ENCODE measurements at places on chromosomes 12 and 14.

GRCh38 chr14:102360388-102360787 is 2.3 kb downstream of the CINP start:
- DNase-seq, result no peak

DNA sequence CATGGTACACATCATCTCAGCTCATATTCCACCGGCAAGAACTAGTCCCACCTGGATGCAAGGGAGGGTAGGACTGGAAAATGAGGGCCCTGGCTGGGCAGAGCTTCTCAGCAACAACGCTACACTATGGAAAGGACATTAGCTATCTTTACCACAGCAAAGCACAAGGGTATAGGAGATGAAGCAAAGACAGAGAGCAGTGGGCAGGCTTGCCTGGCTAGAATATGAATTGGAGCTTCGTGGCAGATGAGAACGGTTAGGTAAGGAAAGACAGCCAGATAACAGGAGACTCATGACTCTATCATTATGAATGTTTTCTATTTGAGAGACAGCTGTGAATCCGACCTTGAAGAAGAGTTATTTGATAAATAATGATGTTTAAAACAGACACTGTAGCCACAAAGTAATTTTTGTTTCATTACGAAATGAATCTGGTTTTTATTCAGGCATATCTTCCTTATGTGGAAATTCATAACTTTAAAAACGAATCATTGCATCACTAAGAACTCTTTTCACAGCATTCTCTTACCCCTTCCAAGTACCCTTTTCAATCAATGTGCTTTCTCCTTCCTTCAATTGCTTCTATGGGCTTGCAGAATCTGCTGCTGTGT is 59.1 kb upstream of the PCED1B start:
- no peak for DNase-seq

DNA sequence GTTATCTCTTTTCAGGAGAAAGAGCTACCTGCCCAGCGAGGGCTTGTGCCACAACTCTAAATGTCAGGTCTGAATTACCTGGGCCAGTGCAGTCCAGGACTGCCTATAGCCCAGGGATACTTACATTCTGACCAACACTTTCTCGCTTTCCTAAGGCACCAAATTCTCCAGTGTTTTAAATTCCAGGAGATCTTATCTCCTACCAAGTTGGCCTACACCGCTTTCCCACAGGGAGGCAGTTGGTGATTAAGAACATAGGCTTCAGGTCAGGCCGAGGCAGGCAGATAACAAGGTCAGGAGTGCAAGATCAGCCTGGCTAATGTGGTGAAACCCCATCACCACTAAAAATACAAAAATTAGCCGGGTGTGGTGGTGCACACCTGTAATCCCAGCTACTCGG is 41.1 kb downstream of the RPS29 start:
- no peak for DNase-seq

DNA sequence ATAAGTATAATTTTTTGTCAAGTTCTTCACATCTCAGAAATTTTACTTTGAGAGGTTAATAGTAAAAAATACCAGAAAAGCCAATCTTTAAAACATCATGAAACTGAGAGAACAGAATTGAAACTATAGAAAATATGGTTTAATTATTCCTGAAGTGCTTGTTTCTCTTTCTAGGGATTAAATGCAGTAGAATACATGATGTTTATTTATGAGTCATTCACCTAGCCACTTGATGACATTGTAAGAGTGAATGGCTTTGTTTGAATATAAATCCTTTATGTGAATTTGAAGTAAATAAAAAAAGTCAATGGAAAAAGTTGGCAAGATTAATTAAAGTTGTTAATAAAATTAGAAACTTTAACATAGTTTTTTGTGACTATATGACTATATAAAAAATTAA is 48.4 kb downstream of the KTN1 start:
- no peak for DNase-seq

DNA sequence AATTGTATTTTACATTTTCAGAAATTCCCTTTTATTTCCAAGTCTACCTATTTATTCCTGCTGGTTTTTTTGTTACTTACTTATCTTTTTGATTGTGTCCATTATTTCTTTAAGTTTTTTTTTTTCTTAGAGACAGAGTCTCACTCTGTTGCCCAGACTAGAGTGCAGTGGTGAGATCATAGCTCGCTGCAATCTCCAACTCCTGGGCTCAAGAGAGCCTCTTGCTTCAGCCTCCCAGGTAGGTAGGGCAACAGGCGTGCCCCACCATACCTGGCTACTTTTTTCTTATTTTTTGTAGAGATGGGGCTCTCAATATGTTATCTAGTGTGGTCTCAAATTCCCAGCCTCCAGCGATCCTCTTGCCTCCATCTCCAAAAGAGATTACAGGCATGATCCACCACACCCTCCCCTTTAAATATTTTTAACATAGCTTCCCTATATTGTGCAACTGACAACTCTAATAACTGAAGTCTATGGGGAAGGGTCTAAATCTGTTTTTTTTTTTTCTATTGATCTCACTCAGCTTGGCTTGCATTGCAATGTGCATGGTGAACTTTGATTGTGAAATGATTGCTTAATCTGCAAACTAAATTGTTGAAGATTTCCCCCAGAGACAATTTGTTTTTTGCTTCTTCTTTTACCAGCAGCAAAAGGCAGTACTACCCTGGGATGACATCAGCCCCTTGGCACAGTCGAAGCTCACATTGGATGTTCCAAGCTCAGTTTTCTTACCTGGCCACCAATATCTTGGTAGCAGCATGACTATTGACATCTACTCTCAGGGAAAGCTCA is 25.7 kb upstream of the COCH start:
- DNase-seq, result no peak

DNA sequence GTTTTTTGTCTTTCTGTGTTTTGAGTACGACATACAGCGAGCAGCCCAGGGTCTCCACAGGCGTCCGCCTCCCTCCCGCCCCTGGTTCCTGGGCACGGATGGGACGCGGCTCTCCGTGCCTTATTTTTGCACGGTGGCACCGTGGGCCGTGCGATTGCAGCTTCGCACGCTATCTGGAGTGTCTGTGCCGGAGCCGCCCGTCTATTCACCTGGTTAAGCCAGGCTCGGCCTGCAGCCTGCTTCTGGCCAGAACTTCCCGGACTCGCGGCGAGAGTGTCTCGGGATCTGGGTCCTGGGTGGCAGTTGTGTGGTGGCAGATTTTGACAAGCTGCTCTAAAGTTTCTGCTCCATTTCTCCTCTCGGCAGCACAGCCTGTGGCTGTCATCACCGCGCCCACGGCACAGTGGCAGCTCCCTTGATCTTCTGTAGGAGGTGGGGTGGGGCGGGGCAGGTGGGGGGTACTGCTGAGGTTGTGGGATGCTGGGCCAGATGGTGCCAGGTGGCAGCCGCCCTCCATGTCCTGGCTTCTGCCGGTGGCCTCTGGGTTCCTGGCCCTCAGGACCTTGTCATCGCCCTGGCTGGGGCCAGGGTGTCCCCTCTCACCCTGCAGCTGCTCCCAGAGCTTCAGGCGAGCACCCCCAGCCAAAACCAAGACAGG is 2.9 kb downstream of the MMP17 start:
- no peak for DNase-seq

DNA sequence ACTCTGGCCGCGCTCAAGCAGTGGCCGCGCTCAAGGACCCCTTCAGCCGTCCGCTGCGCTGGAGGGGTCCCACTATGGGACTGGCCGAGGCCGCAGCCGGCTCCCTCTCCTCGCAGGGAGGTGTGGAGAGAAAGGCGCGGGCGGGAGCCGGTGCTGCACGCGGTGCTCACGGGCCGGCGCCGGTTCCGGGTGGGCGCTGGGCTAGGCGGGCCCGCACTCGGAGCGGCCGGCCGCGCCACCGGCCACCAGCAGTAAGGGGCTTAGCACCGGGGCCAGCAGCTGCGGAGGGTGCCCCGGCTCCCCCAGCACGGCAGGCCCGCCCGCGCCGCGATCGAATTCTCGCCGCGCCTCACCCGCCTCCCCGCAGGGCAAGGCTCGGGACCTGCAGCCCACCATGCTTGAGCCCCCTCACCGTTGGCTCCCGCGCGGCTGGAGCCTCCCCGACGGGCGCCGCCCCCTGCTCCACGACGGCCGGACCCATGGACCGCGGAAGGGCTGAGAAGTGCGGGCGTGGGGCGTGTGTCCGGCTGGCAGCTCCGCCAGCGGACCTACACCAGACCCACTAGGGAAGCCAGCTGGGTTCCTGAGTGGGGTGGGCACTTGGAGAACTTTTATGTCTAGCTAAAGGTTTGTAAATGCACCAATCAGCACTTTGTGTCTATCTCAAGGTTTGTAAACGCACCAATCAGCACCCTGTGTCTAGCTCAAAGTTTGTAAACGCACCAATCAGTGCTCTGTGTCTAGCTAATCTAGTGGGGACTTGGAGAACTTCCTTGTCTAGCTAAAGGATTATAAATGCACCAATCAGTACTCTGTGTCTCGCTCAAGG is 49.5 kb downstream of the KLHL28 start:
- DNase-seq, result no peak

- DNase-seq, result no peak
Measured at GRCh38 chr14:51602310-51602709, 49.4 kb upstream of the FRMD6 start.

DNA sequence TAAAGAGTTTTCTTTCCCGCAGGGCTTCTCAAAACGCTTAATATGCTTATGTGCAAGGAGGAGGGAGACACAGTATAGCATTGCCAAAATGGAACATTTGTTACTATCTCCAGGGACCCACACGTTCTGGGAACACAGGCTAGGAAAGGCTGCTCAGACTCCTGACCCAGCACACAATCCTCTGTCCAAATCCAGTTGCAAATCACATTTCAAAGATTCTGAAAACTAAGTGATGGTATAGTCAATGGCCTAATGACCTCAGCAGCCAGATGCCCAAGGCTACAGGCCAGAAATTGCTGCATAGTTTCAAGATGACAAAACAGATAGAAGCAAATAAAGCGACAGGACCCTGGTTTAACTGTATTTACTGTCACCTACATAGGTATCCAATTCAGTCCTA is 97.0 kb upstream of the GRIP1 start:
- no peak for DNase-seq

GRCh38 chr14:37081218-37081617 is 91.2 kb downstream of the SLC25A21 start:
- DNase-seq, result no peak

- DNase-seq, result no peak
Measured at GRCh38 chr12:131279281-131279921, 325.7 kb downstream of the ADGRD1 start.

DNA sequence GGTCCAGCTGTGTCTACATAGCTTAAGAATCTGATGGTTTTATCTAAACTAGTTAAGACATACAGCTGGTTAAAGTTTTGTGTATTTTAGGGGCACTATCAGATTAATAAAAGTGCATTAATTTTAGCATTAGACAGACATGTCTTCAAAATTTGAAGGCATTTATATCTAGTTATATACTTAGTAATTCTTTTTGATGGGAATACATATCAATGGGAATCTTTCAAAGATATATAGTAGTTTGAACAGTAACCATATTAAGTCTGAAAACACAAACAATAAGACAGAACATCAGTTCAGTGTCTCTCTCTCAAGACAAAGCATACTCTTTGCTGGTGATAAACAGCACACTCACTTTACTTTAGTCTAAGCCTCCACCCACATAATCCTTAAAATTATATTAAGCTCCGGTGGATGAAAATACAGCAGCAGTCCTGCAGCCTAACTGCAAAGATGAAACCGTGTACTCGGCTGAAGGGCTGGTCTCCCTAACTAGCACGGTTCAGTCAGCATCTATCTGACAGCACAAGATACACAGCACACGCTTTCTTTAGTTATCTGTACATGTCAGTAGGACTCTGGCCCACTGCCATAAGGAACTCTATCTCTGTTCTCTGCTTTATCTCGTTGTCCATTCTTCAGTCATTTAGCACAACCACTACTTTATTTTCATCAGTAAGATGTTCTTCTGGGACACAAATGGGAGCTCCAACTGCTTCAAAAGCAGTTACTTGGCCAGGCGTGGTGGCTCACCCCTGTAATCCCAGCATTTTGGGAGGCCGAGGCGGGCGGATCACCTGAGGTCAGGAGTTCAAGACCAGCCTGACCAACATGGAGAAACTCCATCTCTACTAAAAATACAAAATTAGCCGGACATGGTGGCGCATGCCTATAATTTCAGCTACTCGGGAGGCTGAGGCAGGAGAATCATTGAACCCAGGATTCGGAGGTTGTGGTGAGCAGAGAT is 80.5 kb downstream of the MED13L start:
- DNase-seq, result no peak

DNA sequence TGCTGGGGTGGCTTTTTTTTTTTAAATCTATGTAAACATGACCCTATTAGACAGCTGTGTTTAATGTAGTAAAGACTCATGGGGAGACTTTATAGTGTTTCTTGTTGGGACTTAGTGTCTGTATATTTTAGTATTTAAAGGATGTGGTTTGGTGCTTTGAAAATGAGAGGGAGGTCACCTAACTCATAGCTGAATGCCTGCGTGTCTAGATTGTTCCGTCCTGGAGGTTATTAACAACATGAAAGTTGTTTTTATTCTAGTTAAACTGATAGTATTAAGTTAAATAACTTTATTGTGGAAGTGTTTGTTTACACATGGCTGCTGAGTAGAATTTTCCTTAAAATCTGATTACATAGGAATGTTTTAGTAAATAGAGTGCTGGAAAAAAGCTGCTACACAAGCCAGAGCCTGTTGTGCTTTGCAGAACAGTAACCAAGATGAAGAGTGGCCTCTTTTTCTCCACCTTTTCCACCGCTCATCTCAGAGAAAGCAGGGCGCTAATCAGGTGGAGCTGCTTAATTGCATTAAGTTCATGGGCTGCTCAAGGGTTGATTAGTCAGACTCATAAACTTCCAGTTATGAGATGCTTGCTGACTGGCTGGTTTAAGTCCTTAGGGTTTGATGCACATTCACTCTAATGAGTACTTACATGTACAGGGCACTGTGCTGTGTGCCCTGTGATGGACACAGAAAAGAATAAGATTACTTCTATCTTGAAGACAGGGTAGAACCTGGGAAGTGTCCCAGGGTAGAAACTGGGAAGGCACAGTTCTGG is 62.7 kb downstream of the FBXO34 start:
- DNase-seq, result no peak

DNA sequence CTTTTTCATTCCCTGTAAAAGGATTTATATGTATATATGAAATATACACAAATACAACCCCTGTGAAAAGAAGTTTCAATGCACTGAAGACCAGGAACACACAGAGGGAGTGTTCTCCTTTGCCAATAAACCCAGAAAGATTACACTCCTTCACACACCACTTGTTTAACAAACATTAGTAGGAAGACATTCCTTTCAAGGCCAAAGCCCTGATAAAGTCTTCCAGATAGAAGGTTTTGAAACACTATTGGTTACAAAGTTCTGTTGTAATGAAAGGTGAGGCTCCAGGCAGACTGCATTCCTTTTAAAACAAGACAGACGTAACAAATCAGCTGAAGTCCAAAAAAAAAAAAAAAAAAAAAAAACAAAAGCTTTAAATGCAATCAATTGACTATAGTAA is 81.0 kb downstream of the PTPN21 start:
- DNase-seq, result no peak
